ENCODE measurements at places on chromosomes 12 and 14.
A peak's percentile ranks its signal among the peaks of the same experiment; 100 is the strongest.

- DNase-seq: no peak
Observed at GRCh38 chr14:73105050-73105449, 31.3 kb upstream of the PSEN1 start.

DNA sequence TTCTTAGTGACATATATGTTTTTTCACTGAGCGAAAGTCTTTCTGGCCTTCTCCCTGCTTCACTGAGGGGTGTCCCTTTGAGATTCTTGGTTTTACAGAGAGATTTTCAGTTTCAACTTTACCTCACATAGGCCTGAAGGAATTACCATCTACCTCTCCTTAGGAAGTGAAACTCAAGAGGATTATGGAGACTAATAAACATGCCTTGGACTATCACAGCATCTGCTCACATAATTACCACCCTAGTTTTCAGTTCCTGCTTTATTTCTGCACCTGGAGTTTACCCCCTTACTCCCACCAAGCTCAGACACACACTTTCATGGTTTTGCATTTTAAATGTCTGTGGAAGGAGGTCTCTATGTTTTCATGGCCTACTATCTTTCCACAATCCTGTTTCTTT, 118.3 kb upstream of the SCAF11 start:
- no peak for DNase-seq

DNA sequence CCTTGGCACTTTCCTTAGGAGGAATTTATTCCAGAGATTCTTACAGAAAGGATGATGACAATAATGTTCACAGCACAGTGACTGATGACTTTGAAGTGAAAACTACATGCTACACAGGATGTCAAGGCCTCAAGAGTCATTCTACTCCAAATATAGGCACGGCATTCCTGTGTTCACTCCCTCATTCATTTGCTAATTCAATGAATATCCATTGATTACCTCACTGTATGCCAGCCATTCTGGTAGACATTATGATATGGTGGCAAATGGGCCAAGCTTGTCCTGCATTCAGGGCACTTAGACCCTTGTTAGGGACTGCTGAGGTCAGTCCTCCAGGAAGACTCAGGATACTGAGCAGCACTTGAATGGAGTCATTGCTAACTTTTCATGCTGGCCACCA, 48.0 kb downstream of the FOXN4 start:
- DNase-seq: no peak

GRCh38 chr12:92462049-92462448, 240.7 kb upstream of the PLEKHG7 start:
- no peak for DNase-seq

DNA sequence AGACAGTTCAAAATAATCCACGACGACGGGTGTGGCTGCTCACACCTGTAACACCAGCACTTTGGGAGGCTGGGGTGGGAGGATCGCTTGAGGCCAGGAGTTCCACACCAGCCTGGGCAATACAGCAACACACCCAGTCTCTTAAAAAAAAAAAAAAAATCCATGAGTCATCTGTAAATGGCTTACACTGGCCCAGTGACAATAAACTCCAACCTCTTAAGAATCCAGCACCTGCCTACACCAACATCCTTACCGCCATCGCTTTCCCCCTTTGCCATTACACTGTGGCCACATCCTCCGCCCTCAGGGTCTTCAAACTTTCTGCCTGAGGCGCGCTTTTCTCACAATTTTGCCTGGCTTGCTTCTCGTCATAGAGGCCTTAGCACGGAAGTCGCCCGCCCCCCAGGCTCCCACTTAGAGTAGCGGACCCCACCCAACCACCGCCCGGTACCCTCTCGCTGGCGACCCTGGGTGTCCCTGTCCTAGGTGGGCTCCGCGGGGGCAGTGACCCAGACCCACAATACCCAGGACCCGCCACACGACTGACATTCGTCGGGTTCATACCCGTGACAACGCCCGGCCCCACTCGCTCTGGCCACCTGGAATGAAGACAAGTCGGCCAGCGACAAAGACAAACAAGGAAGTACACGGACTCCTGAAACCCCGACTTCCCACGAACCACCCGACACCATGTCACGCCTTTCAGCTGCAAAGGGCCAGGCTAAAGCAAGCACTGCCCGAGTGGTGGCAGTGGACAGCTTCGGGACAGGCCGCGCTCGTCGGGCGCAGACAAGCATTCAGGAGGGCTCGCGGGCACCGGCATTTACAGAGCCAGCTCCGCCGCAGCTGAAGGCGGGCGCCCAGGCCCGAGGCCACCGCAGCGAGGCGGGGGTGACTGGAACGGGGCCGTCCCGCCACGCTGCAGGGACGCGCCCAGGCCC, 636 bp downstream of the GOLGA3 start:
- peak; percentile 22 for DNase-seq

- DNase-seq: no peak
Observed at GRCh38 chr12:4589941-4590340, 27.9 kb downstream of the DYRK4 start.

DNA sequence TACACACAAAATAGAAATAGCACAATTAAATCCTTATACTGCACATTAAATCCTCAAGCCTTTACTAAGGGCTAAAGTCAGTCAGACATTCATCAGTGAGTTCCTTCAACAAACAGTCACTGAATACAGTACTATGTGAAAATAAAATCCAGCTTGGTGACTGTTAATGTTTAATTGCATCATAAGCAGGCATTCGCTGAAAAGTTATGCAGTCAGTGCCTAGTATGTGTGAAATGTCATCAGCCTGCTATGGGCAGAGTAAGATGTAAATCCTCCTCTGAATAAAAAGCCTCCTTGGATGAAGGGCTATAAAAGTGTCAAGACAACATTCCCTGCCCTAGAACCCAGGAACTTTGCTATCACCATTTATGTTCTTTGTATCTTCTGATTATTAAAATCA, 116.4 kb downstream of the PRICKLE1 start:
- DNase-seq: no peak

DNA sequence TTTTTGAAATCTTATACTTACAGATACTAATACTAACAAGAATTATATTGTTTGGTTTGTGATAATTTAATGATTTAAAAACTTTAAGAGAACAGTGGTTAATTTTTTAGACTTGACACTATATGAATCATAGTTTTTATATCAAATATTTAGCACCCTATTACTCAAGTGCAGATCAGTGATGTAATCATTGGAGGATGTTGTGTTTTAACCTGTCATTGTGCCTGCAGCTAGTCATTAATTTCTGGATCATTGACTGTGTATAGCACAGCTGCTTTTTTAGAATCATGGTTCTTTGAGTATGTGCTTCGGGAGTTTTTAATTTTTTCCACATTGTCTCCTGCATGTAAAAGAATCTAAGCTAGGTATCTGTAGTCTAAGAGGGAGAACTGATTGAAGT, 17.3 kb downstream of the ARID4A start:
- DNase-seq: no peak

GRCh38 chr12:97482143-97482693, 19.6 kb downstream of the RMST start:
- no peak for DNase-seq

DNA sequence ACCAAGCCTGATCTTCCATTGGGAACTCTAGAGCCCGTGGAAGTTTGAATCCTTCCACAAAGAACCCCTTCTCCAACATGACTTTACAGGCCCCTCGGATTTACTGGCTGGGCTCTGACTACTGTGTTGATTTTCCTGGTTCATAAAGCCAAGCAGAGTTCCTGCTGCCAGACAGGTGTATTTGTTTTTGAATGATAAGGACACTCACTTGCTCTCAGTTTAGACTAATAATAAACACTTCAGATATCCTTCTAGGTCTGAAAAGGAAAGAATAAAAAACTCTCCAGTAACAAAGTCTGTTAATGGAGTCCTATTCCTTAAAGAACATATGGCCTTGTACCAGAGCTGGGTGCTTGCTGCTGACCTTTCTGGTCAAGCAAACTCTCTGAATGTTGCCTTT, 31.0 kb downstream of the SIX1 start:
- DNase-seq: no peak

- DNase-seq: no peak
Observed at GRCh38 chr14:69675877-69676416, 64.6 kb downstream of the SUSD6 start.

DNA sequence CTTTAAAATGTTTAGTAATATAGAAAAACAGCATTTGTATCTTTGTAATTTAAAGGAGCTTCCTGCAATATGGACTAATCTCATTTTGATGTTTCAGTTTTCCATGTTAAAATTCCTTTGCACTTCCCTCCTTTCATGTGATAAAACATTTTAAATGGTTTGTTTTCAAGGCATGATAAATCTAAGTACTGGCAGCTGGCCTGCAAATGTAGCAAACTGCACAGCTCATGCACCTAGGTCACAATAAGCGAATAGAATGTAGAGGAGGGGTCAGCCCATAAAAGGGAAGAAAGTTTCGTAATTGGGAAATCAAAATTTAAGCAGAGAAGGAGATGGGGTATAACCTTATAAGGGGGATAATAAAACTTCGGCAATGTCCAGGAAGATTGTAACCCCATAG, 80.0 kb upstream of the KCNH3 start:
- DNase-seq: no peak

DNA sequence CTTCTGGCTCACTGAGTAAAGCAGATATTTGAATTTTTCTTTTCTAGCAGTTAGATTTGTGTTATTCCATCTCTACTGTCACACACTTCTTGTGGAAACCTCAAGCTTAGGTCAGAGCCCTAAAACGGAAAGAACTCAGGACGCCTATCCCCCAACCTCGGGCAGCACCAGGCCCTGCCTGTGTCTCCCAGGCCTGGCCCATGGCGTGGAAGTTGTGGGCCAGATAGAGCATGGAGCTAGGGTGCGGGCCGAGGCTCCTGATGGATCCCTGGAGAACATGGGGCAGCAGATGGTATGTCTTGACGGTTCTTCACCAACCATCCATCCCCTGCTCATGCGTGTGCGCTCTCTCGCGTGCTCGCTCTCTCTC, 20.6 kb downstream of the P2RX4 start:
- no peak for DNase-seq

- DNase-seq: no peak
Observed at GRCh38 chr12:94207849-94208621, 59.7 kb downstream of the PLXNC1 start.

GRCh38 chr14:97218274-97218673, 421.1 kb downstream of the VRK1 start:
- no peak for DNase-seq

GRCh38 chr12:28767836-28768348, 381.2 kb upstream of the FAR2 start:
- no peak for DNase-seq

GRCh38 chr12:58310809-58311622, 369.6 kb downstream of the ATP23 start:
- no peak for DNase-seq

GRCh38 chr12:70576341-70577282, 60.6 kb downstream of the PTPRB start:
- DNase-seq: no peak

DNA sequence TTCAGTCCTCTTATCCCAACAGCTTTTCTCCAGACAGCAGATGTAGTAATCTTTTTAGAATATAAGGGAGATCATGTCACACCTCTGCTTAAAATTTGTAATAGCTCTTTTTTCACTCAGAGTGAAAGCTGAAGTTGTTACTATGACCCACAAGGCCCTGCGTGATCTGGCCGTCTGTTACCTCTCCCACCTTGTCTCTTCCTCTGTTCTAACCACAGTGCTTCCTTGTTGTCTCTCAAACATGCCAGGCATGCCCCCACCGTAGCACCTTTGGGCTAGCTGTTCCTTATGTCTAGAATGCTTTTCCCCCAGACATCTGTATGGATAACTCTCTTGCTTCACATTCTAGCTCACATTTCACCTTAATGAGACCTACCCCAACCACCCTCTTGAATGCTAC, 6.5 kb downstream of the NECAP1 start:
- peak; percentile 29 for DNase-seq

GRCh38 chr12:14111230-14111865, 129.9 kb upstream of the GRIN2B start:
- no peak for DNase-seq

- no peak for DNase-seq
Observed at GRCh38 chr12:119634743-119635142, 33.2 kb upstream of the PRKAB1 start.

DNA sequence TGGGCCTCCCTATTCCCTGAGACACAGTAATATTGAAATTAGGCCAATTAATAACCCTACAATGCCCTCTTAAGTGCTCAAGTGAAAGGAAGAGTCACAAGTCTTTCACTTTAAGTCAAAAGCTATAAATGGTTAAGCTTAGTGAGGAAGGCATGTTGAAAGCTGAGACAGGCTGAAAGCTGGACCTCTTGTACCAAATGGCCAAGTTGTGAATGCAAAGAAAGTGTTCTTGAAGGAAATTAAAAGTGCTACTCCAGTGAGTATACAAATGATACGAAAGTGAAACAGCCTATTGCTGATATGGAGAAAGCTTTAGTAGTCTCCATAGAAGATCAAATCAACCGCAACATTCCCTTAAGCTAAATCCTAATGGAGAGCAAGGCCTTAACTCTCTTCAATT, 140.8 kb downstream of the PTCSC3 start:
- DNase-seq: no peak

DNA sequence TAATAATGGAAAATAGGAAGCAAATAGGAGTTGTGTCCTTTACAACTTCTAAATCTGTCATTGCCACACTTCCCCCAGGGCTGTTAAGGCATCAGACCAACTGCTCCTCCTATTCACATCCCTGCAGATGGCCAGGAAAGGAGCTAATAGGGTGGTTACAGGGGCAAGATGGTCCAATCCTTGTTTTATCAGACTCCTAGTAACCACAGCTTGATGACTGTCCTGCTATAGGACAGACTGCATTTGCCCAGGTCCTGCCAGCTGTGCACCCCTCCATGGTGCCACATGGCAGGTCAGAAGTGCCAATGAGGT, 10.9 kb upstream of the KRT2 start:
- DNase-seq: no peak

Measured in T-helper 1 cell (primary cell).